Fibroblast of gingiva (primary cell): ENCODE measurements at places on chromosomes 11 and 22.

DNA sequence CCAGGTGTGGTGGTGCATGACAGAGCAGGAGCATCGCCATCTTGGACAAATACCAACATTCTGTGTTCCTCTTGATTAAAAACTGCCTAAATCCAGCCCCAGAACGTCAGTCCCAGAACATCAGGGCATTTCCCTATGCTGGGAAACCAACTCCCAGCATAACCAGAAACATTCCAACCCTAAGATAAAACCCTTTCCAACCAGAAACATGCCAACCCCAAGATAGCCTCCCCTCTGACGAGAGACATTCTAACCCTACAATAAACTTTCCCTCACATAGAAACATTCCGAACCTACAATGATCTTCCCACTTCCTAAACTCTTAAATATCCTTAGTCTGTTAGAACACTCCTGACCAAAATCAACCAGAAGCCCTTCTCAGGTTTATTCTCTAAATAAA is 11.6 kb downstream of the PLAAT4 start:
- DNase-seq, result no peak

- no peak for DNase-seq
Observed at GRCh38 chr11:43021466-43021865, 290.3 kb upstream of the API5 start.

GRCh38 chr11:132234878-132235277 is 864.5 kb downstream of the NTM start:
- no peak for DNase-seq

- no peak for DNase-seq
Observed at GRCh38 chr22:43060183-43060582, 29.0 kb downstream of the TTLL1 start.

GRCh38 chr11:117575856-117576255 is 221.2 kb downstream of the DSCAML1 start:
- no peak for DNase-seq

- DNase-seq, result no peak
Observed at GRCh38 chr11:40162901-40163883, 1296.3 kb downstream of the LRRC4C start.

DNA sequence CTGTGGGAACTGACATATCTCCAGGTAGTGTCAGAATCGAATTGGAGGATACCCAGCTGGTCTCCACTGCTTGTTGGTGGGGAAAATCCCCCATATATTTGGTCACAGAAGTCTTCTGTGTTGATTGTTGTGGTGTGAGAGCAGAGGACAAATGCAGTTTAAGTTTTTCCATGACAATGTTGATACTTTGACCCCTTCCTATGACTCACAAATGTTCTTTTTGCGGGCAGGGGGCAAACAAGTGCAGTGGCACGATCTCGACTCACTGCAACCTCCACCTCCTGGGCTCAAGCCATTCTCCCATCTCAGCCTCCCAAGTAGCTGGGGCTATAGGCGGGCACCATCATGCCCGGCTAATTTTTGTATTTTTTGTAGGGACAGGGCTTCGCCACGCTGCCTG is 7.4 kb upstream of the PATL1 start:
- DNase-seq, result no peak

DNA sequence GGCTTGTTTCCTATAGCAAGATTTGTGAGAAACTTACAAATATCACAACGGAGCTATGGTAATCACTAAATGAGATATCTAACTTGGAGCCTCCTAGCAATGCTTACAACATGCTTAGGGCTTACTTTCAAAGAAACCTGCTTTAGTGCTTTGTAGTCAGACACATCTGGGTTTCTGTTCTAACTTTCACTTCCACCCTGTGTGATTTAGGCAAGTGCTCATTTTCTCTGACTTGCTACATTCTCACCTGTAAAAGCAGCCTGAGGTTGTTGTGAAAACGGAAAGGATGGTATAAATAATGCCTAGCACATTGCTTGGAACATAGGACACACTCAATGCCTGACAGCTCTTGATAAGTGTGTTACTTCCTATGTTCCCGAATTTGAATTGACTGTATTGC is 45.6 kb downstream of the LRRC4C start:
- DNase-seq, result no peak

- no peak for DNase-seq
Observed at GRCh38 chr22:48535868-48536540, 1291.7 kb downstream of the BRD1 start.

- peak; percentile 64 for DNase-seq
Observed at GRCh38 chr11:10604340-10604748, 35.9 kb upstream of the LYVE1 start.

GRCh38 chr11:128927683-128928336 is 14.9 kb downstream of the TP53AIP1 start:
- DNase-seq, result no peak

GRCh38 chr22:21928048-21928447 is 24.6 kb downstream of the PPM1F start:
- DNase-seq, result no peak

DNA sequence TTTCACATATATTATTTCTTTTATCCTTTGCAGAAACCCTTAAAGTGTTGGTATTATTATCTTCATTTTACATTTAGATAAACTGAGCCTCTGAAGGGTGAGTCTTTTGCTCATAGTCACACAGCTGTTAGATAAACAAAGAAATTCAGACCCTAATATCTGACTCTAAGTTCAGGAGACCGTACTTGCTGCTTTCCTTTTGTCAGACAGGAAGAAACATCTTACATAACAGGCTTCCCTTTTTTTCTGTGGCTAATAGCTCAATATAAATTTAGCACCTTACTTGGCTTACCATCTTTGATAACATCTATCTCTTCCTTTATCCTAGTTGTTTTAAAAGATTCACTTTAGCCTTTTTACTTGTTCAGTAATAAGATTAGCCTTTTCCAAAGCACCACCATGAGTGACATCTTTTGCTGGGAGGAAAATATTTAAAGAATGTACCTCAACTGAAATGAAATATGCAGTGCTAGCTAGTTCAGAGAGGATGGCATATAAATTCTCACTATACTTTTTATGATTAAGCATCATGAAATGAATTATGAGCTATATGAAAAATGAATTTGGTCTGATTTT is 128.6 kb downstream of the WNT11 start:
- DNase-seq, result no peak

DNA sequence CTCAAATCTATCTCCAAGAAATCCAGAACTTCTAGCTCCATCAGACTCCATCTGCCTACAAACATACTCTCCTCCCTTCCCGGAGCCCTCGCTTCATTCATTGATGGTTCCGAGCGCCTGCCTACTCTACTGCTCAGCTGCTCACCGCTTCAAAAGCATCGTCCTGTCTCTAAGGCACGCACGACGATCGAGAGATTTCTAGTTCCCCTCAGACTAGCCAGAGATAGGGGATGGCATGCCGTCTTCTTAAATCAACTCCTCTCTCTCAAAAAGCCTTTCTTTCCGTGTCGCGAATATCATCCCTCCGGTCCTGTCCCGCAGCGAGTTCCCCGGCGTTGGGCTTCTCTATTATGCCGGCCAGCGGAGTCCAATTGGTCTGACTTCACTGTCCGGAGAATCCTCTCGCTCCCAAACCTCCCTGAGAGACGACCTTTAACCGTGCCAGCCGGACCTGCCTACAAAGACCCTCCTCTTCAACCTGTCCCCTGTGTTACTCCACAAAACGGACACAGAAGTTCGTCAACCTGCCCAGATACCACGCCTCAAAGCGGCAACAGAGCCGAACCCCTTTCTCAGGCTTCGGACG is 592 bp downstream of the EEF1G start:
- DNase-seq, result no peak

DNA sequence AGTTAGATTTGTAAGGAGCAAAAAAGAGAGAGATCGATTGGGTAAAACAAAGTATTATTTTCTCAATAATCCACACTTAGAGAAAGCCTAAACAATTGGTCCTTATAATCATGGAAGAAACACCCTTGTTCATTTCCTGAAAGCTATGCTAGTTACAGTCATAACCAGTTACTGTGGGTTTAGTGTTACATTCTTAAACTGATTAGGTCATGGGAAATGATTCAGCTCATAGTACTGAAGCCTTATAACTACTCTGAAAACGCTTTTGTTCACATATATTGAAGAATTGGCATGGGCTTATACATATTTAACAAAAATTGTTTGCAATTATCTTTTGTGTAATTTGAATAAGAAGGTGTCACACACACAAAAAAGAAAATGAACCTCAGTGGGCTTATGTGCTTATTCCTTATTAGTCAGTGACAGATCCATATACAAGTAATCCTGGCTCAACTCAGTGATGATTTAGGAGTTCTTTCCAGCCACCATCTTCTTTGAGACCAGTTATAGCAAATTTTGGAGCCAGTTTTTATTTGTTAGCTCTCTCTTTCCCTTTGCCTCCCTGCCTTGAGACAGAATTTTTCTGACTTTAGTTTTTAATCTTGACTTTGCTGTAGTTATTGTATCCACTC is 198.5 kb upstream of the CTSC start:
- DNase-seq, result peak; percentile 75

- peak; percentile 39 for DNase-seq
Observed at GRCh38 chr22:36587289-36588154, 58.6 kb upstream of the EIF3D start.

- no peak for DNase-seq
Observed at GRCh38 chr22:50630376-50630775, 2.4 kb upstream of the ARSA start.

GRCh38 chr11:63858628-63859550 is 20.0 kb downstream of the MARK2 start:
- peak; percentile 79 for DNase-seq

GRCh38 chr22:49360746-49361145 is 466.9 kb downstream of the BRD1 start:
- DNase-seq, result no peak

- DNase-seq, result no peak
Observed at GRCh38 chr11:57150454-57150917, 31.3 kb upstream of the LRRC55 start.

- DNase-seq, result no peak
Observed at GRCh38 chr22:25762147-25762546, 20.2 kb downstream of the MYO18B start.

- DNase-seq, result no peak
Observed at GRCh38 chr11:98965775-98966174, 55.0 kb upstream of the CNTN5 start.

DNA sequence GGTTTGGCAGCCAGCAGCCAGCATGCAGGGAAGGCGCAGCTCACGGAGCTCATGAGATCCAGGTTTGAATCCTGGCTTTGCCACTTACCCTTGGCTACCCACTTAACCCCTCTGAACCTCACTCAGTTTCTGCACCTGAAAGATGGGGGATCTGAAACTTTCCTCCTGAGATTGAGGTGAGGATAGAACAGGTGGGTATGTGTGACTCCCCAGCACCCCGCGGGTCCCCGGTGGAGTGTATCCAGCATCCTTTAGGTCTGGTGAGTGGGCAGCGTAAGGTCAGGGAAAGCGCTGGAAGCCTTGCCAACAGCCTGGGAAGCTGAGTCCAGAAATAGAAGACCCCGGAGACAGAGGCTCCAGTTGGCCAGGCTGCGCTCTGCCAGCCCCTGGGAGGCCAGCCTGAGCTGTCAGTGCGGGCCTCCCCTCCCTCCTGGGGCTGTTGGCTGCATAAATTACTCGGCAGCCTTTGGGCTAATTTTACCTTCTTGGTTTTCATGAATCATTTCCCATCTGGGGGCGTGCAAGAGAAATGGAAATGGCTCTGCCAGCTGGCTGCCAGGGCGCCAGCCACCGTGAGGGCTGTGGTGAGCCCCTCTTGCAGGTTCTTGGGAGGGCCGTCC is 17.6 kb downstream of the PRDM11 start:
- no peak for DNase-seq

DNA sequence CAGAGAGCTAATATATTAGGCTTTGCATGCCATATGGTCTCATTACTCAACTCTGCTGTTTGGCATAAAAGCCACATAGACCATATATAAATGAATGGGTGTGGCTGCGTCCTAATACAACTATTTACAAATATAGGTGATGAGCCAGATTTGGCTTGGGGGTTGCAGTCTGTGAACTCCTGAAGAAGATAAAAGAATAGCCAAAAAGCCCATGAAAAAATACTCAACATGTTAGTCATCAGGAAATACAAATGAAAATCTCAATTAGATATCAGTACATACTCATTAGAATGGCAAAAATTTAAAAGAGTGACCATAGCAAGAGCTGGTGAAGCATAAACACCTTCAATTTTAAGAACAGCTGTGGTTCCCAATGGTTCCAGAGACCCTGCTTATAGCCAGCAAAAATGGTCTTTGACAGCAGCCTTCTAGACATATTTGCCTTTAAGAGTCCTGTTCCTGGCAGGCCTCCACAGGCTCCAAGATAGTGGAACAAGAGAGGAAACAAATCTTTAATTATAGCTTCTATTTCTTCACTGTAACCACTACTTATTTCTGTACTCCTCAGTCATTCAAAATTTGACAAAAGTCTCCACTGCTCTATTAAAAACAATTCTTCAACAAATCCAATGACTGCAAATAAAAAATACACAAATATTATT is 16.1 kb downstream of the C2CD3 start:
- no peak for DNase-seq

- no peak for DNase-seq
Observed at GRCh38 chr11:1822648-1823375, 12.0 kb upstream of the SYT8 start.

DNA sequence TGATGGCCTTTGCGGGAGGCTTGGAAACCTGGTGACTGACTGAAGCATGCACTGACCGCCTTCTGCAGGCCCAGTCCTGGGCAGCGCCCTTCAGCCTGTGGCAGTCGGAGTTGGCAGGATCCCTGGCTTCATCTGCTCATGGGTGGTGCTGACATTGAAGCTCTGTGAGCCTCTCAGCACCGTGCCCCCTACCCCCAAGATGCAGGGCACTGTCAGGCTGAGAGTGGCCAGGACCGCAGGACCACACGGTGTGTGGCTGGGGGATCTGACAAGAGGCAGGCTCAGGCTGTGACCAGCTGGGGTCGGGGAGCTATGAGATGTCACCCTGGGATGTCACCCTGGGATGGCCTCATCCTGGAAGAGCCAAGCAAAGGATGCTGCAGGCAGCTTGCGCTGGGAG is 32.7 kb downstream of the TBC1D22A start:
- no peak for DNase-seq

- DNase-seq, result no peak
Observed at GRCh38 chr11:66720899-66721470, 8.0 kb downstream of the SPTBN2 start.

- DNase-seq, result peak; percentile 21
Observed at GRCh38 chr11:69145050-69145380, 10.7 kb upstream of the SMIM38 start.

- no peak for DNase-seq
Observed at GRCh38 chr11:110830344-110830743, 118.1 kb upstream of the ARHGAP20 start.

DNA sequence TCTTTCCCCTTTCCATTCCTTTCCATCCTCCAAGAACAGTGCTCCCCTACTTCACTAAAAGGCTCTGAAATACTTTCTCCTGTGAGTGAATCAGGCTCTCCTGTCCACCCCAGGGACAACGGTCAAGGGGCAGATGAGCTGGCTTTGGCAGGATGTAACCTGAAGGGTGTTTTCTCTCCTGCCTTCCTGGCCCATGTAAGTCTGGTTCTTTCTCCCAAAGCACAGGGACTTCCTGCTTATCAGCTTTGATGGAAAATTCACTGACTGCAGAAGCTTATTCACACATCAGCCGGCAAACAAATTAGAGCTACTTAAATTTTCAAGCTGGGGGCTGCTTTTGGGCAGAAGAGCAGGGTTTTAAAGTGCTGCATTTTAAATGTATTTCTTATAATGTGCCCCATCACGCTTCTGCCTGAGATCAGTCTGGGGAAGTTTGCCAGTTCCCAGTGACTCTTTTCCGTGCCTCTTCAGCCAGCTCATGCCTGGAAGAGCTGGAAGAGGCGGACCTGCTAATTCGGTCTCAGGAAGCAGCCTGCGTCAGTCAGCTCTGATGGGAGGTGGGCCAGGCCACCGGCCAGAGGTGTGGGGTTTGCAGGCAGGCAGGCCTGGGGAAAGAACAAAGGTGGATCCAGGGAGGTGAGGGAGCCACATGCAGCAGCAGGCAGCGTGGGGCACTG is 140.4 kb upstream of the TBCEL start:
- peak; percentile 8 for DNase-seq
